ENCODE measurements at places on chromosomes 12 and 14.

GRCh38 chr12:113670742-113671141 is 199.1 kb upstream of the LHX5 start:
- DNase-seq: no peak

GRCh38 chr12:5440978-5441377 is 9.1 kb downstream of the NTF3 start:
- DNase-seq: no peak

DNA sequence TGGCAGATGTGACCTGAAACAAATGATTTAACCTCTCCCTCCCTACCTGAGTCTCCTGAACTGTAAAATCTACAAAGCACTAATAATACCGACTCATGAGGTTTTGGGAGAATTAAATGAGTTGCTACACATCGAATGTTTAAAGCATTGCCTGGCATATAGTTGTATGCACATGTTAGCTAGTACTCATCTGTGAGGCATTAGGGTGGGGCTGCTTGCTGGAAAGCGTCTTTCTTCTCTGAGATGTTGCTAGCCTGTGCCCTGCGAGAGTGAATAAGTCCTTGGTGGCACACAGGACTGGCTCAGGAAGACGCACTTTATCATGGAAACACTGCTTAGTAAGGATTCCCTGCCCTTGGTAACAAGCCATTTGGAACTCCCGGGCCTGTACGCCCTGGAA is 6.1 kb downstream of the RAPGEF3 start:
- no peak for DNase-seq

DNA sequence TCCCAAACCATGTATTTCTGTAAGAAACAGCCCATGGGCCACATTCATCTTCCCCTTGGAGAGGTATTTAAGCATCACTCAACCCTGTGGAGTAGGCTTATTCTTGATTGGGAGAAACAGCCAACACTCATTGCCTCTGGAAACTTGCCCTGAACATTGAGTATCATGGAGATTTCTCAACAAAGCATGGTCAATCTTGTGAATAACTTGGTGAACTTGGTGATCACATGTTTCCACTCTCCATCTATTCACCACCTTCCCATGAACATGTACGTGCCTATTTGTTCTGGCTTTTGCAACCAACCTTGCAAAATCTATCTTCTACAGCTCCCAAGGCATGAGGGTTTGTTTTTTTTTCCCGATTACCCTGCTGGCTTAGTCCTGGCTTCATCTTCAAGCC is 163.2 kb downstream of the PAH start:
- no peak for DNase-seq

DNA sequence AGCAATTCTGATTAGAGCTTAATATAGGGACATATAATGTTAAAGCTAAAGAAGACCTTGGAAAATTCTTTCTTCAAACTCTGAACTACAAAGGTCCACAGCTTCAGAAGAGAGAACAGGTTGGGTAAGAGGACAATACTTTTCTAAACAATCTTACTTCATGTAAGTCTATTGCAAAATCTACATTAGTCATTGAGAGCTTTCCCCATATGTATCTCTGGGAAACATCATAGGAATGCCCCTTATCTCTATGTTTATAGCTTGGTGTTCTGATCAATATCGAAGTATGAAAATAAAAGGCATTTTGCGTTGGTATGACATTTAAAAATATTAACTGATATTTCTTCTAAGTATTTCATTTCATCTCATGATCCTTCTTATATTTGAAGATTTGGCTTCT is 962.6 kb downstream of the AACS start:
- DNase-seq: no peak

- DNase-seq: no peak
Measured at GRCh38 chr12:26854031-26854390, 21.0 kb upstream of the ITPR2 start.

- no peak for DNase-seq
Measured at GRCh38 chr14:26939755-26940154, 341.9 kb upstream of the NOVA1 start.

DNA sequence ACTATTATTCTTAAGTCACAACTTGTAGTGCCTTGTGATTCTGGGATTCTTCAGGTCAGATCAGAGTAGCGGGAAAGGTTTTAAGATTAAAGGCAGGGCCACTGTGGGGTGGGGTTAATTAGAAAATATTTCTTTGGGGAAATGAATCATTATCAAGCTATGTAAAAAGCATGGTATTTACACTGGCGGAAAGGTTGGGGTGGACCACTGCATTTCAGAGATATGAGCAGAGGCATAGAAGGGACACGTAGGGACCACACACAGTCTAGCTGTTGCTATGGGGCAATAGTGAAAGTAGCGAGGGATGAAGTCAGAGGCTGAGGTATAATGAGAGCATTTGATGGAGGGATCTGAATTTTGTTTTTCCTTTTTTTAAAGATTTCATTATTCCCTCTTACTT is 31.7 kb upstream of the KCNH3 start:
- no peak for DNase-seq

GRCh38 chr14:103909531-103910261 is 18.6 kb upstream of the TDRD9 start:
- no peak for DNase-seq

DNA sequence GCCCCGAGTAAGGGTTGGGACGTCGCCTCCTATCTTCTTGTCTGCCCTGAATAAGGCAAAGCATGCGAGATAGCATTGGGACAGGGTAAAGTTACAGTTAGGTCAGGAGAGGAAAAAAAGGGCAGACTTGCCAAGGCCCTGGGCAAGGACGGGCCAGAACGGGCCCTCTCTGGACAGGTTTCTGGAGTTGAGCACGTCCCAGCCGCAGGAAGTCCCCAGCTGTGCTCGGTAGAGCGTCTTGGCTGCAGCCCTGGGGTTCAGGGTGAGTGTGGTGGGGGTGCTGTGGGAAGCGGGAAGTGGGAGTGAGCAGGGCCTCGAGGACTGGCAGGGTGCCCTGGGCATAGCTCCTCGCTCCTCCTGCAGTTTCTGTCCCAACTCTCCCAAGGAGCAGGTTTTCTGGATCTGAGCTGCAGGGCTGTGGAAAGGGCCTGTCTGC is 5.4 kb downstream of the RPS6KL1 start:
- DNase-seq: no peak

- DNase-seq: no peak
Measured at GRCh38 chr12:98198261-98198982, 317.0 kb upstream of the TMPO start.

GRCh38 chr12:83097643-83098342 is 411.1 kb downstream of the TMTC2 start:
- DNase-seq: no peak

GRCh38 chr14:79180656-79181055 is 1010.5 kb downstream of the NRXN3 start:
- no peak for DNase-seq
